Activated T-helper 2 cell treated with anti-CD3 and anti-CD28 coated beads, Interferon-gamma antibody, Interleukin-2, Interleukin-4, amounts not matched to agents 10 μg/mL and 5 μg/mL and 100 μg/mL, durations not matched to agents 14 hours and 24 hours and 36 hours (primary cell): ENCODE measurements at places on chromosomes 11 and 22. TPM values are rescaled to one million over a fixed set of nuclear protein-coding genes. Genes with fewer than 3 reads are reported as not detected.
A peak's percentile ranks its signal among the peaks of the same experiment; 100 is the strongest.

The SLC2A11 gene
- total RNA-seq, result 9.4 and 9.6 TPM in 2 replicates

The MDK gene
- 2.8 and 4.5 TPM in 2 replicates for total RNA-seq

- no peak for DNase-seq
- H3K27ac ChIP-seq, result peak overlapping the region; percentile 98
- peaks cover 33% of the 10 kb centered on the region for H3K4me1 ChIP-seq
Measured at GRCh38 chr11:123063826-123064657, 2.1 kb upstream of the HSPA8 start.

GRCh38 chr11:108793138-108793537 is 128.3 kb downstream of the DDX10 start:
- no peaks in the 10 kb centered on the region for H3K36me3 ChIP-seq
- H3K27me3 ChIP-seq, result no peaks in the 10 kb centered on the region
- no peak overlapping the region for H3K4me3 ChIP-seq
- H3K4me1 ChIP-seq, result peaks cover 10% of the 10 kb centered on the region
- DNase-seq, result no peak

GRCh38 chr11:125874556-125875124 is 12.8 kb upstream of the HYLS1 start:
- peaks cover 1% of the 10 kb centered on the region for H3K4me1 ChIP-seq
- no peak overlapping the region for H3K4me3 ChIP-seq
- no peak overlapping the region for H3K27ac ChIP-seq

The OR5P2 gene
- not detected in 2 replicates for total RNA-seq

The CEND1 gene
- 2.2 and 2.6 TPM in 2 replicates for total RNA-seq

- no peak overlapping the region for H3K27ac ChIP-seq
- H3K27me3 ChIP-seq, result peaks cover 3% of the 10 kb centered on the region
- DNase-seq, result no peak
- H3K4me1 ChIP-seq, result peaks cover 13% of the 10 kb centered on the region
- H3K4me3 ChIP-seq, result no peak overlapping the region
Measured at GRCh38 chr11:443542-444199, 1.9 kb upstream of the ANO9 start.

DNA sequence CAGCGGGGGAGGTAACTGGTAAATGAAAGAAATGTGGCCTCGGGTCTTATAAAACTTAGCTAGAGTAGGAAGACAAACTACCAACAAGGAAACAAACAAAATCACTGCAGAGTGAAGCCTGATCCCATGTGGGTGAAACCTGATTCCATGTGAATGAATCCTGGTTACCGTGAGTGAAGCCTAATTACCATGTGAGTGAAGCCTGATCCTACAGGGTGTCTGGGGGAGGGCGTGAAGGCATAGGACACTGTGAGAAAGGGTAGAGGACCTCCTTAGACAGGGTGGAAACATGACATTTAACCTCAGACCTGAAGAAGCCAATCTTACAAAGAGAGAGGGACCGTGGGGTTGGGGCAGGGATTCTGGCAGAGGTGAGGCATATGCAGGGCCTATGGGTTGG is 106.2 kb upstream of the USP47 start:
- no peak overlapping the region for H3K27ac ChIP-seq
- peaks cover 6% of the 10 kb centered on the region for H3K27me3 ChIP-seq
- no peak overlapping the region for H3K4me3 ChIP-seq
- H3K36me3 ChIP-seq, result no peaks in the 10 kb centered on the region

The GPHA2 gene
- total RNA-seq, result not detected in 2 replicates

The HBG1 gene
- not detected in 2 replicates for total RNA-seq

The GNG3 gene
- not detected in 2 replicates for total RNA-seq

The DLAT gene
- total RNA-seq, result 47.2 and 47.3 TPM in 2 replicates

DNA sequence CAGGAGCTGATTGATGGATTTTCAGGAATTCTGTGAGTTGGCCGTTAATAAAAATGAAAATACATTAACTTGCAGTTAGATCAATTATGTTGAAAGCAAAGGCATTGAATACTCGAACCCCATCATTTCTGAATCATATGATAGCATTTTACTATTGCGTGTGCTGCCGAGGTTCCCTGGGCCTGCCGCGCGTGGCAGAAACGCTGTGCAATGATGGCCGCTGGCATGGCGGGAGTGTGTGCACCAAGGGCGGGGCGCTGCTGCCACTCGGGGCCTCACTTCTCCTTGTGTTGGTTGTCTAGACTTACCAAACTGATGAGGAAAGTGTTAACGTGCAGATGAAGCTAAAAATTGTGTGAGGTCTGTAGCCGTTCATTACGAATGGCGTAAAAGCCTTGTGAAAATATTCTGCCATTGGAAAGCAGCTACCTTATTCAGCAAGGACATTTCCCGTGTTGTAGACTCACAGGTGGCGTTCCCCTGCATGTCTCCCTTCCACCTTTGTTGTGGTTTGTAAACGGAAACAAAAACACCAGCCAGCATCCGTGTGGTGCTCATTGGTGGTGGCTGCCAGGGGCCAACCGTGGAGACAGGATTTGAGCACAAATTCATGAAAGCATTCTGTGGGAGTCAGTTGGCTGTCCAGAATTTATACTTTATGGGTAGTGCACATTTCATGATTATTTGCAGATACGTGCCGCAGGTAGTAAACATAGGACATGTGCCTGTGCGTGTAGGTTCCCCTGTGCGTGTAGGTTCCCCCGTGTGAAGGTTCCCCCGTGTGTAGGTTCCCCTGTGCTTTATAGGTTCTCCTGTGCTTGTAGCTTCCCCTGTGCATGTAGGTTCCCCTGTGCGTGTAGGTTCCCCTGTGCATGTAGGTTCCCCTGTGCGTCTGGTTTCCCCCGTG is 5.9 kb upstream of the GRAMD4 start:
- peaks cover 27% of the 10 kb centered on the region for H3K4me1 ChIP-seq
- H3K27ac ChIP-seq, result peak overlapping the region; percentile 89
- peak; percentile 74 for DNase-seq
- peak overlapping the region; percentile 80 for H3K4me3 ChIP-seq
- H3K27me3 ChIP-seq, result no peaks in the 10 kb centered on the region
- no peaks in the 10 kb centered on the region for H3K36me3 ChIP-seq

DNA sequence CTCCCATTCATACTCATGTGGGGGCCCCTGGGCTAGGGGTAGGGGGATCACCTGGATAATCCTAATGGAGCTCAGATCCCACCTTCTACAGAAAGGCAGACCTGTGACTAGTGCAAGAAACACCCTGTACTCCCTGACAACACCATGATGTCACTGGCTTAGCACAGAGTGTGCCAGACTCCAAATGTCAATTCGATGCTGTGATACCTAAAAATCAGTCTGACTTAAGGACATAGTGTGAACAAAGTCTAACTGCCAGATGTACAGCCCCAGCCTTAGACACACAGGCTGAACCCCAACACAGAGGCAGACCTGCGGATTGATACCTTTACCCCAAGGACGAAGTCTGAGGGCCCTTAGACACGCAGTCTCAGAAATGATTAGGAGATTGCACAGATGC is 8.5 kb downstream of the ABCC8 start:
- H3K4me1 ChIP-seq, result peaks cover 3% of the 10 kb centered on the region
- DNase-seq, result no peak
- no peaks in the 10 kb centered on the region for H3K36me3 ChIP-seq

DNA sequence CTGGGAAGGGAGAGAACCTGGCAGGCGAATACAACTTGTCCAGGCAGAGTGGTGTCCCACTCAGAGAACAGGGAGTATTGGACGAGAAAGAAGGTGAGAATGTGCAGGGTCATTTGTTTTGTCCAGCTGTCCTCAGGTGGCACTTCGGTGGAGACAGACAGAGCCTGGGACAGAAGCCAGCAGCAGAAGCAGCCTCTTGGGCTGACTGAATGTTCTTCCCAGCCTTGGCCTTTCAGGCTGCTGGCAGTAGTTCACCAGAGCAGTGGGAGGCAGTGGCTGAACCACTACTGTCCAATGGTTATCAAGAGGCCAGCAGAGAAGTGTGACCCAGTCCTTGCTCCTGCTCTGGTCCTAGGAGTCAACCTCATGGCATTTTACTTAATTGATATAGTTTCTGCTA is 331.1 kb upstream of the NARS2 start:
- H3K36me3 ChIP-seq, result no peaks in the 10 kb centered on the region
- H3K4me3 ChIP-seq, result no peak overlapping the region
- no peak overlapping the region for H3K27ac ChIP-seq
- peaks cover 8% of the 10 kb centered on the region for H3K27me3 ChIP-seq

The DPP3 gene
- total RNA-seq, result 109 and 119 TPM in 2 replicates

DNA sequence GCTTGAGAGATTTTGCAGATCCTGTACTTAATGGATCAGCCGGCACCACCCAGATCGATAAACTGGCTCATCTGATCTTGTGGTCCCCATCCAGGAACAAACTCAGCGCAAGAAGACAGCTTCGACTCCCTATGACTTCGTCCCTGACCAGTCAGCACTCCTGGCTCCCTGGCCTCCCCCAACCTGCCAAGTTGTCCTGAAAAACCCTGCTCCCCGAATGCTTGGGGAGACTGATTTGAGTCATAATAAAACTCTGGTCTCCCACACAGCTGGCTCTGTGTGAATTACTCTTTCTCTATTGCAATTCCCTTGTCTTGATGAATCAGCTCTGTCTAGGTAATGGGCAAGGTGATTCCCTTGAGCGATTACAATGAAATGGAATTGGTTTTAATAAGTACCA is 29.5 kb downstream of the OR2AG2 start:
- peak overlapping the region; percentile 54 for H3K27ac ChIP-seq
- H3K4me1 ChIP-seq, result peaks cover 44% of the 10 kb centered on the region
- no peak for DNase-seq
- no peaks in the 10 kb centered on the region for H3K27me3 ChIP-seq
- peak overlapping the region; percentile 77 for H3K4me3 ChIP-seq

- H3K4me3 ChIP-seq, result peak overlapping the region; percentile 99
- DNase-seq, result no peak
- H3K27ac ChIP-seq, result peak overlapping the region; percentile 99
- peaks cover 57% of the 10 kb centered on the region for H3K36me3 ChIP-seq
- H3K27me3 ChIP-seq, result no peaks in the 10 kb centered on the region
- peaks cover 19% of the 10 kb centered on the region for H3K4me1 ChIP-seq
Measured at GRCh38 chr11:47425611-47426010, 628 bp downstream of the PSMC3 start.

DNA sequence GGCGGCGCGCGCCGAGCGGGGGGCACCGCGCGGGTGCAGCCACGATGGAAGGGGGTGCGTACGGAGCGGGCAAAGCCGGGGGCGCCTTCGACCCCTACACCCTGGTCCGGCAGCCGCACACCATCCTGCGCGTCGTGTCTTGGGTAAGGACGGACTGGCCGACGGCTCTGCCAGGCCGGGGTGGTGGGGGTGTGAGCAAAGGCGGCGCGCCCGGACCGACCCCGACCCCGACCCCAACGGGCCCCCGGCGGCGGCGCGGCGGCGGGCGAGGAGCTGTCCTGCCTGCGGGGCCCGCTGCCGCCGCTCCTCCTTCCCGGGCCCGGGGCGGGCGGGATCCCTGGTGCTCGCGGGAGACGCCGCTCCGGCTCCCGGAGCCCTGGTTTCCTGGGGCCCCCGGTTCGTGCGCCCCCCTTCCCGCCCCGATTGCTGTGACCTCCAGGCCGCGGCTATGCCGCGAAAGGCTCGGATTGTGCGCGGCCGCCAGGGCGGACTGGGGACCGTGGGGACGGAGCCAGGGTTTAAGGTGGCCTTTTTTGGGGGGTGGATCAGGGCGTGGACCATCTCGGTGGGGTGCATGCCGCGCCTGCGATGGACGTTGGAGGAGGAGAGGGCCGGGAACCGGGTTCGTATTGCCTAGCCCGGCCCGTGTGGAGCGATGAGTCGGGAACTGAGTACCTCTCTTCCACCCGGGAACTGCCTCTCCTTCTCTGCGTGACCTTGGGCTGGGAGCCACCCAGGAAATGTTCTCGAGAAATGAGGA is at the start of gene SYNGR1:
Gene SYNGR1 (plus strand): TSS at position 25 of the 760 bp plus-strand sequence. CDS start 20 bp downstream, at position 45.
- peak within 1 kb of the TSS; percentile 68 for H3K4me3 ChIP-seq
- DNase-seq, result no peak
- H3K36me3 ChIP-seq, result no peaks in the 10 kb centered on the region
- no peak within 1 kb of the TSS for H3K27ac ChIP-seq
- peaks cover 41% of the 10 kb centered on the region for H3K27me3 ChIP-seq

DNA sequence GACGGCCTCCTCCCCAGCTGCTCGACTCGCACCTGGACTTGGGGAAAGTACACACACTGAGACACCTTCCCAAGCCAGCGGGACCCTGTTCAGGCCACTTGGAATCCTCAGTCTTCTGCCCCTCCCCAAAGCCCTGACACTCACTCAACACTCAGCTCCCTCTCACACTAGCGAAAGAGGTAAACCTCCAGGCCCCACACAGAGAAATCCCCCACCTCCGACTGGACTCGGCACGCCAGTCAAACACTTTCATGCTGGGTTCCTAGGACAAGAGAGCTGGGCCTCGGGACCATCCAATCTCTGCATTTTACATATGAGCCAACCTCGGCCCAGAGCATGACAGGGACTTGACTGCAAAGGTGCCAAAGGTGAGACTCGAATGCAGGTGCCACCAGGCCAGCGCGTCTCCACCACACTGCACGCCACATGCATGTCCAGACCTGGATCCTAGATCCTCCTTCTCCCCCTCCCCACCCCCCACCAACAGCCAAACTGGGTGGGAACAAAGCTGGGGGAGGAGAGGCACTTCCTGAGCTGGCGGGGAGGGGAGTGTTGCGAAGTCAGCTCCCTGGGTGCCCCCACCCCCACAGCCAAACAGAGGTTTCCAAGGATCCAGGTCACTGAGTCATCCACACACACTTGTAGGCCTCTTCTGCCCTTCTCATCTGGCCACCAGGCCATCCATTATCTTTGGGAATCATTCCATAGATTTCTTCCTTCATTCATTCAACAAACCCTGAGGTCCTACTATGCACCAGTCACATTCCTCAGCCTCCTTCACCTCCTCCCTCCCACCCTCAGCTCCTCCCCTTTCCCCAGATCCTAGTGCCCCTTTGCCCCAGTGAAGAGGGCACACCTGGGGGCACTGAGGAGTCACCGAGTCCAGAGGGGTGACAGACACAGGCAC is 10.7 kb upstream of the CD5 start:
- peak overlapping the region; percentile 94 for H3K4me3 ChIP-seq
- H3K27me3 ChIP-seq, result no peaks in the 10 kb centered on the region
- peaks cover 39% of the 10 kb centered on the region for H3K36me3 ChIP-seq
- DNase-seq, result no peak

The TNNI2 gene
- 0.27 TPM in 1 of 2 replicates, not detected in the other for total RNA-seq

GRCh38 chr11:92941676-92942571 is 27.5 kb upstream of the MTNR1B start:
- H3K27ac ChIP-seq, result no peak overlapping the region
- peaks cover 9% of the 10 kb centered on the region for H3K27me3 ChIP-seq
- no peaks in the 10 kb centered on the region for H3K4me1 ChIP-seq
- no peaks in the 10 kb centered on the region for H3K36me3 ChIP-seq
- no peak overlapping the region for H3K4me3 ChIP-seq

The CATSPER1 gene
- 0.46 and 0.78 TPM in 2 replicates for total RNA-seq

The ARAP1 gene
- 95.2 and 96.2 TPM in 2 replicates for total RNA-seq
